ENCODE measurements at places on chromosomes 7 and 10. TPM values are rescaled to one million over a fixed set of nuclear protein-coding genes. Genes with fewer than 3 reads are reported as not detected.

- peak; percentile 32 for DNase-seq
These were observed 335.8 kb downstream of the PRPF18 start for GRCh38 chr10:13922586-13922985.

DNA sequence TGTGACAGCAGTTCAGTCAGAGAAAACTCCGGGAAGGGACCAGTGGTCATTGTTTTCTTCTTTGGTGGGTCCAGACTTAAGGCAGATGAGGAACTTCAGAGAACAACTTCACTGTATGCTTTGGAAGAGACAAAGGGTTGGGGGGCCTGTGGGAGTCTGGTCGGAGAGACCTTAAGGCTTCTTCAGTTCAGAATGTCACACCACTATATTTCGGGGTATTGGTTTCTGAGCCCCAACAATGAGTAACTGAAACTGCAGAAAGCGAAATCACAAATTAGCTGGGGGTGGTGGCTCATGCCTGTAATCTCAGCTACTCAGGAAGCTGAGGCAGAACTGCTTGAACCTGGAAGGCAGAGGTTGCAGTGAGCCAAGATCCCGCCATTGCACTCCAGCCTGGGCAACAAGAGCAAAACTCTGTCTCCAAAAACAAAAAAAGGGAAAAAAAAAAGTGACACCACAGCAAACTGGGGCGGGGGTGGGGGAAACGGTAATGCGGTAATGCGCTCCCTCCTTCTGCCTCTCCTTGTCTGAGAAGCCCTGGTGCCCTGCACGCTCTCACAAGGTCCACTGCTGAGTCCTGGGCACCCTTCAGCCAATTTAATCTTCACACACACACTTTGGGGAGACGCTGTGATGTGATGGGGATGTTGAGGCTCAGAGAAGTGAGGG lies 2.2 kb upstream of the ADIRF start:
- DNase-seq, result no peak

- DNase-seq, result no peak
These were observed 129.0 kb downstream of the DNAH11 start for GRCh38 chr7:21671859-21672258.

DNA sequence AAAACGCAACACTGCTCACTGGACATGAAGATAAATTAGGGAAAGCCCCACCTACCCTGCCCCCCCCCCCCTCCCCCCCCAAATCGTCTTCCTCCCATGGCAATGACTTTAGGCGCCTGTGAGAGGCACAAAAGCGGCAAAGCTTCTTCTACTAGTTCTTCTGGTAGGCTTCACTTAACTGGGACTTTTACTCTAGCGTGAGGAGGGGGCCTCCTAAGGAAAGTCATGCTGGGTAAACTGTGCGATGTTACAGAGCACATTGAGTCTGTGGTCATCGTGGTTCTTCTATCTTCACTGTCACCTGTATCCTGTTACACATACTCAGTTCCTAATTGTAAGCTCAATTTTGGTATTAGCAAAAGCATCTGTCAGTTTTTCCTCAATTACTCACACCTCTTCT lies 25.1 kb downstream of the HSPB1 start:
- DNase-seq, result no peak

GRCh38 chr10:121556918-121557573 lies 41.2 kb downstream of the FGFR2 start:
- DNase-seq, result no peak

Gene MKRN1
- total RNA-seq, result 48.1 TPM

Gene CASTOR2
- 1.5 TPM for total RNA-seq

- peak; percentile 81 for DNase-seq
These were observed 56.4 kb upstream of the GNAI1 start for GRCh38 chr7:80078159-80078731.

GRCh38 chr7:91083855-91084644 lies 180.2 kb upstream of the FZD1 start:
- DNase-seq, result peak; percentile 7

Gene ZNF862
- total RNA-seq, result 0.37 TPM

DNA sequence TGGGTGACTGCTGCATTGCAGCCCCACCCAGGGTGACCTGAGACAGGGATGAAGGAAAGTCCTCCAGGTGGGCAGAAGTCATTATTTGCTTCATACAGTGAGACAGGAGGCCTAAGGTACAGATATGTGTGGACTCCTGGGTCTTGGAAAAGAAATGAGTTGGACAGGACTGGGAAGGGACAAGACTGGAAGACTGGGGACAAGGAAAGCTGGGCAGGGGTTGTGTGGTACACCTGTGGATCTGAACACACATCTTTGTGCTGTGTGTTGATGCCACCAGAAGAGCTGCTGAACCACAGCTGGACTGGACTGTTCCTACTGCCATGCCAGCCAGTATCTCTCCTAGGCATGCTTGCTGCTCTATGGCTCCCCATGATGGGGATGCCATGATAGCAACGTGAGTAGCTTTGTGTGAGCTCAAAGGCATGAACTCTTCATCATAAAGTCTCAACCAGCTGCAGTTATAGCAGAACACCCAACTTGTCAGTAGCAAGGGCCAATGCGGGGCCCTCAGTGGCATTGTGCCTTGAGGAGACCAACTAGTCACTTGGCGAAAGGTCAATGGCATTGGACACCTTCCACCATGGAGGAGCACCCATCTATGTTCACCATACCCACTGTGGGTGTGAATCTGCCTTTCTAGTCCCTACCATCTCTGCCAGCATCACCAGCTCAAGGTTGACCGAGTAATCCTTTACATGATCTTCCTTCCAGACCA lies 76.0 kb upstream of the GRB10 start:
- DNase-seq, result no peak

DNA sequence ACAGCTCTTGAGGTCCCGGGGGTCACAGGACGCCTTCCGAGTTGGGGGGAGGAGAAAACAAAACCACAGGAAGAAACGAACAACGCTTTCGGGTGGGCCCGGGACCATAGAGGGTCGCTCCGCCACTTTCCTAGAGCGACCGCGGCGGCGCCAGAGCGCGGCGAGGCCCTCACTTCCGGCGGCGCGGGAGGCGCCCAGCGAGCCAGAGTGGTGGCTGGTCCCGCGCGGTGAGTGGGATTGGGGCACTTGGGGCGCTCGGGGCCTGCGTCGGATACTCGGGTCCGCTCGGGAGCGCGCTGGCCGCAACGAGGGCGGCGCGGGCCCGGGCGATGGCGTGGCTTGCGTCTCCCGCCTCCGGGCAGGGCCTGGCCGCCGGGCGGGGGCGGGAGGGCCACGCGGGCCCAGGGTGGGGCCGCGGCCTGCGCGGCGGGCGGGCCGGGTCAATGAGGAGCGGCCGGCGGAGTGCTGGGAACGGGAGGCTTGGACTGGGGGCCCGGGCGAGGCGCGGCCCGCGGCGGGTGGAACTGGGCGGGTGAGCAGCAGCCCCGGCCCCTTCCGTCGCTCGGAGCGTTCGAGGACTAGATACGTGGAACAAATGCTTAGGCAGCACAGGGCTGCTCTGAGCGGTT lies at the start of gene ZNF22:
Gene ZNF22 (plus strand): TSS at position 172 of the 629 bp plus-strand sequence. CDS start 2,446 bp downstream, outside the sequence.
- peak; percentile 29 for DNase-seq

GRCh38 chr7:5594616-5595544 lies 171.2 kb upstream of the TNRC18 start:
- peak; percentile 60 for DNase-seq

DNA sequence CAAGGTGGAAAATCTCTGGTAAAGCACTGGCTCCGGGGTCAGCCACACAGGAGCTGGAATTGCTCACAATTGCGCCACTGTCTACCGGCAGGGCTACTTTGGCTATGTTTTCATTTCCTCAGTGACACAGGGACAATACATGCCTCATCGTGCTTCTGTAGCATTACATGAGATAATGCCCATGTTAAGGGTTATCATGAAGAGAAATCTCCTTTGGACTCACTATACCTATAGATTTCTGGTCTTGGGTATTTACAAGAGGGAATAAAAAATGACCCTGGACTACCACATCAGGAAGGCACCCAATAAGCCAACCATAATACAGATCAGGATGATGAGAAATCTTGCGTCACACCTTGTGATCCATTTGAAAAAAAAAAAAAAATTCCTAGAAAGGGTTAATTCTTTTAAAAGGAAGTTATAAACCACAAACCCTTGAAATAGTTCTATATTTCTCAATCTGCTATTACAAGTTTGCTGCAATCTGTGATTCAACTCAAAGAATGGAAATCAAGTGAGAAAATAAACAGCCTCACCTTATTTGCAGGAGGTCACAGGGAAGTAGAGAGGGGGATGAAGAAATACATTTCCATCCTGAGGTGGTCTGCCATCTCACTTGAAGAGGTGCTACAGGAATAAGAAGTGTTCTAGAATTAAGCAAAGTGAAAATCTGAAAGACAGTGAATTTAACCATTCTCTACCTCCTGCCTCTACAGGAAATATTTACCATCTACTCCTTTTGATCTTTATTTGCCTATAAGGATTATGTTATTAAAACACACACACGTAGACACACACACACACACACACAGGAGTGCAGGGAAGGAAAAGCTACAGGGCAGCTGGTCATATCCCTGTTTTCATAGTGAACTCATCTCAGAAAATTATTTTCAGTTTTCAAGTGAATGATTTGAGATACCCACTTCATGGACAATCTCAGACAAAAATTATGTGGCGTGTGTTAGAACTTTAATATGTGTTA lies 231.3 kb upstream of the CELF2 start:
- peak; percentile 55 for DNase-seq

Gene CPEB3
- total RNA-seq, result 0.43 TPM

DNA sequence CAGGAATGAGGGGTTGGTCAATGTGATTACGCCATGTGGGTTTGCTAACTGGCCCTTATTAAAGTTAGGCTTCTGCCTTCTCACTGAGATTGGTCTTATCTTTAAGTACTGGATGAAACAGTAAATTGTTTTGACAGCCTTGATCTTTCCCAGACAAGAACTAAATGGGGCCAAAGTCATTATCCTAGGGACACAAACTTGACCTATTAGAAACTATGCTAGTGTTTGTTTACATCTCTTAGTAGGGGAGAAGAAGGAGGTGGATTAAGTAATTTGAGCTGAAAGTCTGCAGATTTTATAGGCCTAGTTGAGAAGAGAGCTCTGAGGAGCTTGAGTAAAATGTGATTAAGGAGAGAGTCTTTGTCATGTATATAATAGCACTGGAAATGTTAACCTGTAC lies 386.9 kb downstream of the HTR7 start:
- DNase-seq, result no peak
